ENCODE measurements at places on chromosomes 1 and 21. TPM values are rescaled to one million over a fixed set of nuclear protein-coding genes. Genes with fewer than 3 reads are reported as not detected.
A peak's percentile ranks its signal among the peaks of the same experiment; 100 is the strongest.

DNA sequence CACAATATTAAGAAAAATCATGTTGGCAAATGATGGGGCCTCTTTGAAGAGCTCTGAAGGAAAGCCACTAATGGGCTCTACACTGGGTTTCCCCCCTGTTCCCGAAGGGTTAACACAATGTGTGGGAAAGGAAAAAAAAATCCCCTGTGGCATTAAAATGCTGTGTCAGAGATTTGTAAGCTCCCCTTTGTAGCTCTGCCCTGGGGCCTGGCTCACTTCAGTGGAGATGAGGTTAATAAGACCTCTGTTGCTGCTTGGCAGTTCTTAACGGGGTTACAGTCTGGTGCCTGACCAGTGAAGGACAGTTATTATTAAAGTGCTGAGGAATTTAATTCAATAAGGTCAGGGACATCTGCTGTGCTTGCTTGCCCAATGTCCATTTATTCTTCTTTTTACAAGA lies 129.7 kb upstream of the UBE2U start:
- no peak for DNase-seq
- no peaks in the 10 kb centered on the region for H3K4me1 ChIP-seq

GRCh38 chr1:95080879-95081278 lies 8.1 kb upstream of the ALG14 start:
- no peaks in the 10 kb centered on the region for H3K4me1 ChIP-seq
- H3K27me3 ChIP-seq, result no peaks in the 10 kb centered on the region
- H3K4me3 ChIP-seq, result no peak overlapping the region
- no peak overlapping the region for H3K27ac ChIP-seq
- DNase-seq, result no peak
- no peaks in the 10 kb centered on the region for H3K36me3 ChIP-seq

DNA sequence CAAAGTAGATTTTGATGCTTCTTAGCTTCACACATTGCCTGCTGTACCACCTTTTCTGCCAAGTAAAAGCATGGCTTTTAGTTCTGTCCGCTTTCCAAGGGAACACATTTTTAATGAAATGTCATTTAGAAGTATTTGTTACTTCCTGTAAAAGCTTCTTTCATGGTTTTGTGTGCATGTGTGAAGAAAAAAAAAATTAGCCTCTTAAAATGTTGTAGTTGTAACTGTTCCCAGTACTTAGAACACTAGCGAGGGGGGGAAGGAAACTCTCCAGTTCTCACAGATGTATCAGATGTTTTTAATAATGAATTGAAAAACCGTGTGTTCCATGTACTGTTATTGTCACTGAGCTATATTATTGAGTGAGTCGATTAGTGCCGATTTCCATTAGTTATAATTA lies 568.3 kb upstream of the ADGRL2 start:
- no peaks in the 10 kb centered on the region for H3K27me3 ChIP-seq
- H3K36me3 ChIP-seq, result no peaks in the 10 kb centered on the region
- no peak for DNase-seq
- H3K4me3 ChIP-seq, result no peak overlapping the region
- H3K27ac ChIP-seq, result no peak overlapping the region

GRCh38 chr1:16073490-16074119 lies at the start of gene FAM131C:
TSS of gene FAM131C (minus strand) at chr1:16073651. CDS start at chr1:16073442, 209 bp downstream.
- peak within 1 kb of the TSS; percentile 12 for H3K27ac ChIP-seq
- H3K4me3 ChIP-seq, result peak within 1 kb of the TSS; percentile 25

- H3K36me3 ChIP-seq, result no peaks in the 10 kb centered on the region
- H3K4me1 ChIP-seq, result no peaks in the 10 kb centered on the region
- no peaks in the 10 kb centered on the region for H3K27me3 ChIP-seq
- no peak overlapping the region for H3K4me3 ChIP-seq
- no peak overlapping the region for H3K27ac ChIP-seq
- DNase-seq, result no peak
Observed at GRCh38 chr1:220003015-220003414, 43.3 kb downstream of the EPRS1 start.

GRCh38 chr1:203462878-203463277 lies 12.7 kb upstream of the PRELP start:
- H3K36me3 ChIP-seq, result no peaks in the 10 kb centered on the region
- DNase-seq, result peak; percentile 89
- no peaks in the 10 kb centered on the region for H3K27me3 ChIP-seq
- H3K27ac ChIP-seq, result peak overlapping the region; percentile 95
- H3K4me3 ChIP-seq, result no peak overlapping the region
- H3K4me1 ChIP-seq, result peaks cover 29% of the 10 kb centered on the region

Gene SUMO3
- 65.6 TPM for total RNA-seq

Gene SLAMF8
- total RNA-seq, result 3.2 TPM

Gene TAF13
- total RNA-seq, result 2.0 TPM

Data from uterus (tissue), 4 donors.